HL-60 (cell line): ENCODE measurements at places on chromosomes 12 and 14.
A peak's percentile ranks its signal among the peaks of the same experiment; 100 is the strongest.

GRCh38 chr14:56297449-56297848 lies 179.2 kb downstream of the PELI2 start:
- no peak for DNase-seq

GRCh38 chr12:110367181-110367864 lies 36.2 kb downstream of the ANAPC7 start:
- DNase-seq = no peak

DNA sequence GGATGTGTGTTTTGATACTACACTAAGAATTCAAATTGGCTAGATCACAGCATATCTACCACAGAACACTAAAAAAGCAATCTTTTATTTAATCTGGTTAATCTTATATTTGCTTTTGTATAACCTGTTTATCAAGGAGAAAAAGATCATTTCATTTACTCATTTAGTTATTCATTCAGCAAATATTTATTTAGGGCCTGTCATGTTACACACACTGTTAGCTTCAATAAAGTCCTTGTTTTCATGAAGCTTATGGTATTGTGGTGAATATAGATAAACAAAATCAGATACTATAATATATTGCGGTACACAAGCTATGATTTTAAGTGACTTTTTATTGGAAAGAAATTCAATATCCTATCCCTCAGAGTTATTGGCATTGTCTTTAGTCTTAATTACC lies 350.8 kb downstream of the LRFN5 start:
- no peak for DNase-seq

DNA sequence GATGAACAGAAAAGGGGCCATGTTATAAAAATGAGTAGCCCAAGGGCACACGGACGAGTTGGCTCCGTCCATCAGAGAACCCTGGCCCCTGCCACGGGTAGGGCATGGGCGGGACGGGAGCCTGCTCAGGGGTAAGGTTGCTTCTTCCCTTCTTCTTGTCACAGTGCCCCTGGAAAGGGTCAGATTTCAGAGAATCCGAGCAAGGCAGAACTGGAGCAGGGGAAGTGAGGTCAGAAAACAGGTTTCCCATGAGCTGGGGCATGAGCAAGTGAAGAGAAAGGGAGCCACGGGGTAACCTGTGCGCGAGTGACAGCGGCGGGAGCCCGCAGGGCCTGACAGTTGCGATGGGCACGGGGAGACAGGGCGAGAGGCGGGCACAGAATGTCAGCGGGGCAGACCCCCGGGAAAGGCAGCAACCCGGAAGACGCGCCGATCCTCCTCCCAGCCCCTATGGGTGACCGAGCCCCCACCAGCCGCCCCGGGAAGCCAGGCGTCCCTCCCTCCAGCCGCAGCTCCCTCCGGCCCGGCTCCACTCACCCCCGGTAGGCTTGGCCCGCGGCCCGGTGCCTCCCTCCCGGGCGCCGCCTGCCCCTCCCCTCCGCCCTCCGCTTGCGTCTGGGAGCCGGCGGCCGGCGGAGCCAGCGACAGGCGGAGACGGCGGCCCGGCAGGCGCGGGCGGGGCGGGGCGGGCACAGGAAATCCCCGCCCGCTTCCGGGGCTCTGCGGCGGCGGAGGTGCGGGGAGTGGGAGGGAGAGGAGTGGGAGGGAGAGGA lies at the start of gene ZNF641:
Gene ZNF641 (minus strand): TSS at position 671 of the 773 bp plus-strand sequence. CDS start 2,829 bp downstream, outside the sequence.
- DNase-seq = peak; percentile 75

- peak; percentile 70 for DNase-seq
Measured at GRCh38 chr14:75297411-75298040, 18.9 kb downstream of the FOS start.

DNA sequence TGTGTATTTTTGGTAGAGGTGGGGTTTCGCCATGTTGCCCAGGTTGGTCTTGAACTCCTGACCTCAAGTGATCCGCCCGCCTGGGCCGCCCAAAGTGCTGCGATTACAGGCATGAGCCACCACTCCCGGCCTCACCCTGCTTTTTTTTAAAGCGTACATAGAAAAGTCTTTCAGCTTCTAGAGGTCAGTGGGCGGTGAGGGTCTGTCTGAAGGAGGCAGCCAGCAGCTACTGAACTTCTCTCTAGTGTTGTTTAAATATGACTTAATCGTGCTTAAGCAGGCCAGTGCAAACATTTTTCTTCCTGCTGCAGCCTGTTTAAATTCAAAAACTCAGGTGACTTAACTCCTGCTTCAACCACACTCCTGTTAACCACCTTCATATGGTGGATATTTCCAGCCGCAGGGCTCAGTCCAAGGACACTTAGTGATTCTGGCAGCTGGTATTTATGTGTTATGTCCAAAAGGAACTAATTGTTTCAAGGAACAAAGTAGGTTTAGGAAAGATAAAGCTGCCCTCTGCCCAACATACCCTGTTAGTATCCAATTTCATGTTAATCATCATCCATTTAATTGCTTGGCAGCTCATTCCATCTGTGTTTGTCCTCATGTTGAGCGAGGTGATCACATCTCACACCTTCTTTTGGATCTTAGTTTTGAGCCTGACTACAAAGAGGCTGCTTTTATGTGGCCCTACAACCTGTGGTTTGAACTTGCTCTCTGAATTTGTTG lies 2.0 kb downstream of the PRKAB1 start:
- DNase-seq = no peak

GRCh38 chr14:90612801-90613200 lies 203.4 kb downstream of the TTC7B start:
- DNase-seq = no peak

DNA sequence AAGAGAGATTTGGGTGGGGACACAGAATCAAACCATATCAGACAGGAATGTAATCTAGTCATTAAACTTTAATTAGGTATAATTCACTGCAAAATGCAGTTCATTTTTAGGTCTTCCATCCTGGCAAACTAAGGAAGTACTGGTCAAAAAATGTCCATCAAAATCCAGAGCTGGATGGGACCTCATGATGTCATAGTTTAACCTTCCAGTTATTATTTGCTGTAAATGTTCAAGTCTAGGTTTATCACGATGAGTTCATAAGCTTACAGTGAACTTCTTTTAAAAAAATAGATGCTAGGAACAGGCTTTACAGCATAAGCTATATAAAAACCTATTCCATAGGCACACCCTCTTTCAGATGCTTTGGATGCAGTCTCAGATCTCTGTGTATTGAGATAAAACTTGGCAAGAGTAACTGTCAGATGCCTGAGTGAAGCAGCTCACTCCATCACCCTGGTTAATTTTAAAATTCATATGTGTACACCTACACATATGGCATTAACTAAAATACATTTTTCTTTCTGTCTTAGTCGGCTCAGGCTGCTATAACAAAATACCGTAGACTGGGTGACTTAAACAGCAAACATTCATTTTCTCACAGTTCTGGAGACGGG lies 7.9 kb downstream of the SSPN start:
- no peak for DNase-seq

- no peak for DNase-seq
Measured at GRCh38 chr12:130783110-130783715, 55.8 kb downstream of the STX2 start.

- no peak for DNase-seq
Measured at GRCh38 chr14:69333791-69334337, 64.2 kb downstream of the ERH start.

- DNase-seq = no peak
Measured at GRCh38 chr12:50785406-50786001, 21.6 kb downstream of the ATF1 start.

GRCh38 chr12:113512568-113512967 lies 40.9 kb upstream of the LHX5 start:
- no peak for DNase-seq

- DNase-seq = no peak
Measured at GRCh38 chr14:38290601-38291188, 34.8 kb upstream of the CLEC14A start.

- no peak for DNase-seq
Measured at GRCh38 chr14:99117671-99118045, 154.3 kb downstream of the BCL11B start.

- DNase-seq = no peak
Measured at GRCh38 chr14:64769096-64770020, 65.1 kb downstream of the PLEKHG3 start.

GRCh38 chr14:90017371-90017770 lies 44.4 kb upstream of the KCNK13 start:
- no peak for DNase-seq

DNA sequence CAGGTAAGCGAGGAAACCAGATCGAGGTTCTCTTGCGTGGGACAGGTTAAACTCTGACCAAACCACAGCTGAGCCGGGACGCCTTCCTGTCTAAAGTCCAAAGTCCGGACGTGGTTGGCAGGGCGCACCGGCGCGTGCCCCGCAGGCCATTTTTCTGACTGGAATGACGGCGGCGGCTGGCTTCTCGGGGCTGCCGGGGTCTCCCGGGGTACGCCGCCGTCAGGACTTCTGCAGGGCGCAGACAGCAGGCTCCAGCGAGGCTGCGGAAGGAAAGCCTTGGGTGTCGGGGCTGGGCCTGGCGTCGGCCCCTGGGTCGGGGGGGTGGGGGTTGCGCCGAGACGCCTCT lies 32.8 kb downstream of the MIA2 start:
- no peak for DNase-seq

GRCh38 chr14:95993768-95994592 lies 45.2 kb upstream of the C14orf132 start:
- DNase-seq = no peak

GRCh38 chr14:71474301-71475265 lies 457.6 kb upstream of the RGS6 start:
- no peak for DNase-seq

- no peak for DNase-seq
Measured at GRCh38 chr12:115922952-115923564, 354.4 kb downstream of the MED13L start.

DNA sequence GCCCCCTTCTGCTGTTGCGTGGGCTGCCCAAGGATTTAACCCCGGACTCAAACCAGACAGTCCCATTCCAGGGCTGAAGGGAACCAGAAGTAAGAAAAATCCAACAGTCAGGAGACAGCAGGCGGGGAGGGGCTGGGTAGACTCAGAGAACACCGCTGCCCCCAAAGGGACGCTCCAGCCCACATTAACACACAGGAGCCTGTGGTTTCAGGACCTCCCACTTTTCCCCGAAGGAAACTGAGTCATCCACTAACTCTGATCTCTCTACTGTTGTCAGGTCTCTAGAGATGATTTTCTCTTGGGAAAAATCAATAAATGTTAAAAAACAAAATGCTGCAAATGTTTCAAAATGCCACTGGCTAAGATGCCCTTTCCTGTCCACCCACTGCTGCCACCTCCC lies 41.6 kb downstream of the FBXO21 start:
- no peak for DNase-seq

DNA sequence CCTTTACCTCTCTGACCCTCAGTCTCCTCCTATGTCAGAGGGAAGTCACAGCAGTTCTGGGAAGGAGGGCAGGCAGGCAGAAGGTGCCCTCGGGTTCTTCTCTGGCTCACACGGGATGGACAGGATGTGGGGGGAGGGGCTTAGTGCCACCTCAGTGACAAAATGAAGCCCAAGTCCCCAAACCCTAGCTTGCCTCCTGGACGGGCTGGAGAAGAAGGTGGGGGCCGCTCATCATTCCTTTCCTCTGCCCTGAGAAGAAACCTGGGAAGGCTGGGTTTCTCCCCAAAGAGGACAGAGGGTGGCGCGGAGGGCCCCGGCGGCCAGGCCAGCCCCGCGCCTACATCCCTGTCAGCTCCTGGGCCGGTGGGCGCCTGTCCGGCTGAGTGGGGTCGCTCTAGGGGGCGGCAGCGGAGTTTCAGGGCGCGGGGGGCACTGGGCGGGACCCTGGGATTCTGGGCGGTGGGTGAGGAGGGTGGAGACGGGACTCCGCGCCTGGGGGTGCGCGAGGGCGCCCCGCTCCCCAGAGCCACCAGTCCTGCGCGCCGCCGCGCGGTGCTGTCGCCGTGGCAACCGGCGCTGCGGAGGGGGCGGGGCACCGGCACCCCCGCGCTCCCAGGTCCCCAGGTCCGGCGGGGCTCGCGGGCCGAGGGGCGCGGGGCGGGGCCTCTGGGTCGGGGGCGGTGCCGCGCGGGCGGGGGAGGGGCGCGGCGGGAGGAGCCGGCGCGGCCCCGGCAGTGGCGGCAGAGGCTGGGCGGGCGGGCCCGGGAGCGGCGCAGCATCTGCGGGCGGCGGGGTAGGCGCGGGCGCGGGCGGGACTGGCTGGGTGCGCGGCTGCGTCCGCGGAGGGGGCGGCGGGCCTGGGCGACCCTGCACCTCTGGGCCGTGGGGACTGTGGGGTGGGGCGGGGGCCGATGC lies at the start of gene TMEM121:
Gene TMEM121 (plus strand): TSS at position 723 of the 915 bp plus-strand sequence. CDS start 2,252 bp downstream, outside the sequence.
- DNase-seq = no peak

GRCh38 chr12:20350026-20350425 lies 18.3 kb upstream of the PDE3A start:
- no peak for DNase-seq

DNA sequence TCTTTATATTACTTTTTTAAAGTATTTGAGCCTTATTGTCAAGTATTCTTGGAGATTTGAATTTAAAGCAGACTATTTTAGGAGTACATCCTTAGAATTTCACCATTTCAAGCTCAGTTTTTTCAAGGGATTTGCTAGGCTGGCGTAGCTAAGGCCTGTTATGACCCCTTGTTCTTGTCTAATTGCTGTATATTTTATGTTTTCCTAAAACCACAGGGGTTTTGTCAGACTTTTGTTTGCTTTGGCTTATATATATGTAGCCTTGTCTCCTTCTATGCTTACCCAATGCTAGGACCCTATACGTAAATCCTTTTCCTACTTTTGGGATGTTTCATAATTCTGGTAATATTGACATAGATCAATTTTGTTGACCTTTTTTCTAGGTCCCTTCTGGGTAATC lies 147.0 kb upstream of the SYT10 start:
- DNase-seq = no peak

GRCh38 chr14:22739423-22739822 lies 27.1 kb upstream of the OXA1L start:
- no peak for DNase-seq

DNA sequence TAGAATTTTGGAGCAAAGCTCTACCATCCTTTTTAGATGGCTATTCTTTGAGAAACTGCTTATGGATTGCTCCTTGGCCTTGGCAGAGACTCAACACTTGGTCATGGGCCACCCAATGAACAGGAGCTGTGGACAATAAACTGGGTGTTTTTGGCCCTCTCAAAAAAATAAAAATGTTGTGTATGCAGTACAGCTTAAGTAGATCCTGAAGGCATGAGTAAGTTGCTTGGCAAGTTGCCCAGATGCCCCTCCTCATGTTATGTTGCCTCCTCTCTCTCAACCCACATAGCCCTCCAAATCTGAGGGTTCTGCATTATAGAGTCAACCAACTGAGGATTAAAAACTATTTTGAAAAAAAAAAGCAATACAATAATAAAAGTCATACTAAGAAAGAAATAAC lies 124.9 kb downstream of the ATP23 start:
- no peak for DNase-seq

- no peak for DNase-seq
Measured at GRCh38 chr14:97410667-97411620, 613.8 kb downstream of the VRK1 start.

DNA sequence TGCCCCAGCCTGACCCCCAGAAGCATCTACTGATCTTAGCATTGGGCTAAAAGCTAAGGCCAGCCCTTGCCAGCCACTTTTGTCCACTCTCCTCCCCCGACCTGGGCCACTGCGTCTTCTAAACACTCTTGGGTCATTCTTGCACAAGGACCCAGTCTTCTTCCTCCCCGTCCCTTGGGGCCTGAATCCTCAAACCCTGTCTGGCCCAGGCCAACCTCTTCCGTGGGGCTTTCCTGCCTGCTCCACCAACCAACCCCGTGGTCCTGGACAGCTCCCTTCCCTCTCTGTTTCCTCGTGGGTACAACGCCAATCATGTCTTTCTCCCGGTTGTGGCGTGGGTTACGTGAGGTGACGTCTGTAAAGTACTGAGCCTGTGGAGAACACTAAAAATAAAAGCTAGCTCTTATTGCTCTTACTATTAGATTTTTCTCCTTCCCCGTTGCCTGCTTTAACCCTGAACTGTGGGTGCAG lies 21.5 kb downstream of the FAM222A start:
- no peak for DNase-seq
